Hepatocyte (in vitro differentiated cells): ENCODE measurements at places on chromosomes 12 and 14.
A peak's percentile ranks its signal among the peaks of the same experiment; 100 is the strongest.

DNA sequence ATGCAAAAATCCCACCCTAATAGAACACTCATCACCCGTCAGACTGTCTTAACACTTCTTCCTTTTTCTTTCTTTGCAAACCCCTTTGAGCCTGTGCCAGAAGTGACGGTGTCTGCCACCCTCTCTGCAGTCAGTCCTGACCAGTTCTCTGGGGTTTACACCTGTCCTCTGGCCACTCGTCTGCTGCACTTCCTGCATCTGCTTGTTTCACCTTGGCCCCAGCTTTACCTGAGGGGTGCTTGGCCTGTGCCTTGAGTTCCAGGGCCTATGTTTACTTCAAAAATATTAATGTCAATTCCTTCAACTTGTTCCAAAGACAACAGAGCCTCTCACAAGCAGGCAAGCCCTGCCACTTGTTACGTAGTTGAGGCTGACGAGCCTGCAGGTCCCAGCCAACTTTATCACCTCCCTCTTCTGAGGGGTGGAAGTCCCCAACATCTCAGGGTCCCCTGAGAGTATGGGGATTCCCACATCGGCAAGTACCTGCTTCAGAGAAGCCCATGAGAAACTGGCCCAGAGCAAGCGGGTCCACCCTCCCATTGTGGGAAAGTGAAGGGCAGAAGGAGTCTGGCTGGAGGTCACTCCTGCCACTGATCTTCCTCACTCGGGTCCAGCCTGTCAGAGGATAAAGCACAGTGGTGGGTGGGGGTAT lies 205.4 kb downstream of the DAD1 start:
- no peak for DNase-seq

GRCh38 chr12:44101475-44101874 lies 265.6 kb downstream of the TMEM117 start:
- no peak for DNase-seq

DNA sequence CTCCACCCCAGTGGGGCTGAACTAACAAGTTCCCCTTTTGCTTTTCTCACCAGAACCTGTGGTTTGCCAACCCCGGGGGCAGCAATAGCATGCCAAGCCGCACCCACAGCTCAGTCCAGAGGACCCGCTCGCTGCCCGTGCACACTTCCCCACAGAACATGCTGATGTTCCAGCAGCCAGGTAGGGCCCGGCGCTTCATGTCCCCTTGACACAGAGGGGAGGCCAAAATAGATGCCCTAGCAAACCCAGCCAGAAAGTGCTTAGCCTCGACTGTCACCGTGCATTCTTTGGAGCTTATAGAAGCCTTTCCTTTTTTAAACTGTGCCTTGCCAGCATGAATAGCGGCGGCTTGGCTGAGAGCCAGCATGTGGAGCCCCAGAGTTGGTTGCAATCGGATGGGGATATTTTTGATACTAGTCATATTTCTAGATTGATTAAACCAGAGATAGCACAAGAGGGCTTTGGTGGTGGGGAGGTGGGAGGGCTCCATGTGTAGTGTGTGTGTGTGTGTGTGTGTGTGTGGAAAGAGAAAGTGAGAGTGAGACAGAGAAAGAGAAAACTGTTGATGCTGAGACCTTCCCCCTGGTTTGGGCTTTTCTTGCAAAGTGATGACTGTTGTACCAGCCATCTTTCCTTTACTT lies 126.1 kb downstream of the GCH1 start:
- DNase-seq = no peak

DNA sequence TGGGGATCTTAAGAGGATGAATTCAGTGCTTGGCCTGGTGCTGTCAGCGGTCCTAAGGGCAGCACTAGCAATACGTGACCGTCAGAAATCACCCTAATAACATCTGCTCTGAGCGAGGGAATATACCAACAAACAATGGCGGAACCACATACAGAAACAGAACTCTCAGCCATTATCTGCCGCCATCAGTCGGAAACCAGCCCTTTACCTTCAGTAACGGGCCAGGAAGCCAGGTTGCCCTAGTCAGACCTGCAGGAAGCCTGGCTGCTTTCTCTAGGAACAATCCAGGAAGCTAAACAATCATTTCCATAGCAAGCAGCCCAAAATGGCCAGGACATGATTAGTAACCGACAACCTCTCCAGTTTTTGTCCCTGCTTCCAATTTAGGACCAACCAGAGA lies 5.6 kb downstream of the CDCA4 start:
- no peak for DNase-seq

DNA sequence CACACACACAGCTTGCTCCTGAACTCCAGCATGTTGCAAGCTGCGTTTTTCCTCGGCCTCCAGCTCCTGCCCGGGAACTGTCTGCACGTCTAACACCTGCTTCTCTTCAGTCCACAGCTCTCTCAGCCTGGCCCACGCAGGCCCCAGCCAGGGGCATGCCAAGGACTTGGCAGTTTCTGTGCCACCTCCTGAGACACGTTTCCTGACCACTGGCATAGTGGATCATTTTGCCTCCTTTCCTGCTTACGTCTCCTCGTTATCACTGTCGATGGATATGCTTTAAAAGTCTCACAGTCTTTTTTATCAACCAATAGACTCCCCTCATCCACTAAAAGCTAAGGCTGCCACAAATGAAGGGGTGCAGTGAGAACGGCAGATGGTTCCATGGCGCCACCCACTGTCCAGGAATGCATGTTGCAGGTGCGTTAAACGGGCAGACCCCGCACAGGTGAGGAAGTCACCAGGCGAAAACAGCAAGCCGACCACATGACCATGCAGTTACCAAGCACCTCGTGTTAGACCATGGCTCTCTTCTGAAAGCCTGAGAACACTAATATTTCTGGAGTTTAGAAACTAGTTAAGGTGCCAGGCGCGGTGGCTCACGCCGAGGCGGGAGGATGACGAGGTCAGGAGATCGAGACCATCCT lies 14.7 kb upstream of the TEAD4 start:
- DNase-seq = peak; percentile 66

DNA sequence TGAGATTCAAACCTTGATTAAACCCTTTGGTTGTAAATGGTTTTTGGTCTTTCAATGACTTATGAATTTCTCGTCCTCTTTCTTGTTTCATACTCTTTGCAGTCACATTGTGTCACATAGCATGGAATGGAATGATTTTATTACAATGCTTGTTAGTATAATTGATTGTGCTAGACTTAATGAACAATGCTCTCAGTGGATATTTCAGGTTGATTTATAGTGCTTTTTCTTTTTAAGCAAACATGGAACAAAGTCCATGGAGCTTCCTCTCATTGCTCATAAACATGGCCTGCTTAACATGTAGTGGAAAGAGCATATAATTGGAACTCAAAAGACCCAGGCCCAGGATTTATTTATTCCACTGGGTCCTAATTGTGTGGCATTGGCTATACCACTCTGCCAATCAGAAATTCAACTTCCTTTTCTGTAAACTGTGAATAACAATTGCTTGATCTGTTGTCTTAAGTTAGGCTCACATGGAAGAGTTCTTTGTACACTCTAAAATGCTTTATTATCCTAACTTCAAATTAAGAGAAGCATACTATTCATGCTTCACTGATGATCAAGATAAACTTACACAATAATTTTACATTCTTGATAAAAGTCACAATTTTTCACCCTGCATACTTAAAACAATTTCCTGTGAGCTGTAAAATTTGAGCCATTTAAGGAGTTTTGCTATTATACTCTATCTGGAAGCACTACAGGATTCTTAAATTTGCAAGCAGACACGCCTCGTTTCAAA lies 370.5 kb upstream of the PDE3A start:
- DNase-seq = no peak

DNA sequence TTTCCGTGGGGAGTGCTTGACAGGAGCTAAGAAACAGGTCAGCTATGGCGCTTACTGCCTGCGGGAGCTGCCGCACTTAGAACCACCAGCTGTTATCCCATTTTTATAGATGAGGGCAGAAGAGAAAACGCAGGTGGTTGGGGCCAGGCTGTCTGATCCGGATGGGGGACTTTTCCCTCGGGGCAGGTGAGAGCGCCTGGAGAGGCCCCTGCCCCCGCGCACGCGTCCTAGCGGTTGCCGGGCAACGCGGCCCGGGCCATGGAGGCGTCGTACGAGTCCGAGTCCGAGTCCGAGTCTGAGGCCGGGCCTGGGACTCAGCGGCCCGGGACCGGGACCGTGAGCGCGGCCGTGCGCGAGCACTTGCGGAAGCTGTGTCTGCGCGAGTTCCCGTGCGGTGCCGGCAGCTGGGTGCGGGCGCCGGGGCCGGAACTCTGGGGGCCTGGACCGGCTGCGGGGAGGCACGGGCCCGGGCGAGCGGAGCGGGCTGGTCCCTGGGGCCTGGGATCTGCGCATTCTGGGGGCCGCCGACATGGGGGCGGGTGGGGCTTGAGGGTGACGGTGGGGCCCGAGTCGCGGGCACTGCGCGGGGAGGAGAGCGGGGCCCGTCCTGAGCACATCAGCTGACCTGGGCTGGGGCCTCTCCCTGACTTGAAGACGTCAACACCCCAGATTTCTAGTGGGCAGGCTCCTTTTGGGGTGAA lies at the start of gene LRRC43:
Gene LRRC43, plus strand, starts transcription at position 237 of the 701 bp plus-strand sequence. Its CDS starts 22 bp downstream, at position 259.
- DNase-seq = peak; percentile 85

GRCh38 chr14:60861545-60862140 lies 119.2 kb downstream of the TRMT5 start:
- DNase-seq = no peak

DNA sequence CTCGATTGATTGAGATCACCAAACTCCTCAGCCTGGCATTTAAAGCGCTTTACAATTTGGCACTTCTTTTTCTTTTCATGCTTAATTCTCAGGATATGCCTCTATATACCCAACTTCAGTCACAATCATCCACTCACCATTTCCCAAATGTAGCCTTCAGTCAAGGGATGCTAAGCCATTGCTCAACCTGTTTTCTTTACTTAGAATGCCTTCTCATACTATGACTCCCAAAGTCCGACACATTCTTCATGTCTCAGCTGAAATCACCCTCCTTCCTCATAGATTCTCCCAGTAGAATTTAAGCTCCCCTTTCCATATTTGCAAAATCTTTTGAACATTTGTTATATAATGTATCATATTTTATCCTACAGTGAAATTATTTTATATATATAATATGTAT lies 467.0 kb downstream of the LRIG3 start:
- DNase-seq = no peak

GRCh38 chr14:23085458-23085857 lies 9.5 kb downstream of the ACIN1 start:
- no peak for DNase-seq
